ENCODE measurements at places on chromosomes 13 and 19. TPM values are rescaled to one million over a fixed set of nuclear protein-coding genes. Genes with fewer than 3 reads are reported as not detected.

DNA sequence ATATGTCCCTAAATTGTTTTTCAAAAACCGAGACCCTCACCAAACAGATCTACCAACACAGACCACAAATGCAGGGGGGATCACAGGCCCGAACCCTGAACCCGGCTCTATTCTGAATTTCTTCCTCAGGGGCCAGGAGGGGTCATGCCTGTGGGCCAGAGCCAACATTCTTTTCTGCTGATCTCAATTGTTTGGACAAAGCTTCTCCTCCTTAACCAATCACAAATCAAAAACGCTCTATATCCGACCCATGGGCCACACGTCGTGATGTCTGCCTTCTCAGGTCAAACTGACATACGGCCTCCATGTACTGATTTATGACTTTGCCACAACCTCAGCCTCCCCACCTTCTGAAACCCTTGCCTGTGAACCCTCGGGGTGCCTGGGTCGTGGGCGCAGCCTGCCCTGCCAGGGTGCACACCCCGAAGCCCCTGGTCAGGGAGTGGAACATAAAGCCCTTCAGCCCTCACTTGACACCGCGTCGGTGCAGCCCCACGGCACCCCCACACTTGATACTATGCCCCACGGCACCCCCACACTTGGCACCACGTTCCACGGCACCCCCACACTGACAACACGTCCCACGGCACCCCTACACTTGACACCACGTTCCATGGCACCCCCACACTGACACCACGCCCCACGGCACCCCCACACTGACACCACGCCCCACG, 58.4 kb upstream of the C13orf46 start:
- peak; percentile 98 for DNase-seq

Gene FBN3
- not detected for total RNA-seq

Gene RUBCNL
- total RNA-seq: 6.5 TPM

- DNase-seq: peak; percentile 95
Observed at GRCh38 chr19:55319785-55320184, 5.4 kb downstream of the TMEM150B start.

DNA sequence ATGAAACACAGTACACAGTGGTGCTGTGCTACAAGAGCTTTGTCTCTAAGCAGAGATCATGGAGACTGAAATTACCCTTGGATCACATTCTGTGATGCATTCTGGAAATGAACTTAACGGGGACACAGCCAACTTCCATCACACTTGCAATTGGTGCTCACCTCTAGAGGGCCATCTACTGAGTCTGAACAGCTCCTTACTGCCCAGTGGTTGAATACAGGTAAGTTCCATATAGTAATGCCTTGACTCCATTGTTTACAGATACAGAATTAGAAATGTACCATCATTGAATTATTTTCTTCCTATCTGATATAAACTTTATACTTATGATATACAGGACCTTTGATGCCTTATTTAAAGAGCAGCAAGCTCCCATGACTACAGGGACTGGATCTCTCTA, 686.4 kb downstream of the PCDH9 start:
- no peak for DNase-seq

DNA sequence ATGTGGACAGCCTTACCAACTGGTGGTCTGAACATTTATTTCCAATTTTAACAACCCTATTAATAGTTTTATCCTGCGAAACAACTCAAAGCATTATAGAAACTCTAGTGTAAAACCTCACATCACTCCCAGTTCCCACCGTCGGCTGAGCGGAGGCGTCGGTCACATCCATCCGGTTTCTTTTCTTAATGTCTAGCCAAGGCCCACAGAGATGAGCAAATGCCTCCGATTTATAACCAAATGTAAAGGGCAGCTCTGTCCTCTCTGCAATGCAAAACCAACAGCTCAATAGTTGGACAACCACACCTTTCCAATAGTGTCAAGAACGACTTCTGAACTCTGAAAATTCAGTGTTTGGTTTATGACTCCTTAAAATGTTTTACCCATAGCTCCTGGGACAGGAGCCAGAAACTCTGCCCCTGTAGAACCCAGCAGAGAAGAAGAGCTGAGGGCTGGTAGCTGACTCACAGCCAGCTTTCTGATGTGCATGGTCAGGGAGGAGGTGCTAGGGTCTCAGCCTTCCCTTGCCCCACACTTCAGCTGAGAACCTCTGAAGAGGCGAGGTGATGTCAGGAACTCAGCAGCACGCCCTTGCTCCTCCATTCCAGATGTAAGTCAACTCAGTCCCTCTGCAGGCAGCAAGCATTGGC, 90.2 kb upstream of the UQCRFS1 start:
- no peak for DNase-seq

Gene FCGBP
- under 0.01 TPM for total RNA-seq

DNA sequence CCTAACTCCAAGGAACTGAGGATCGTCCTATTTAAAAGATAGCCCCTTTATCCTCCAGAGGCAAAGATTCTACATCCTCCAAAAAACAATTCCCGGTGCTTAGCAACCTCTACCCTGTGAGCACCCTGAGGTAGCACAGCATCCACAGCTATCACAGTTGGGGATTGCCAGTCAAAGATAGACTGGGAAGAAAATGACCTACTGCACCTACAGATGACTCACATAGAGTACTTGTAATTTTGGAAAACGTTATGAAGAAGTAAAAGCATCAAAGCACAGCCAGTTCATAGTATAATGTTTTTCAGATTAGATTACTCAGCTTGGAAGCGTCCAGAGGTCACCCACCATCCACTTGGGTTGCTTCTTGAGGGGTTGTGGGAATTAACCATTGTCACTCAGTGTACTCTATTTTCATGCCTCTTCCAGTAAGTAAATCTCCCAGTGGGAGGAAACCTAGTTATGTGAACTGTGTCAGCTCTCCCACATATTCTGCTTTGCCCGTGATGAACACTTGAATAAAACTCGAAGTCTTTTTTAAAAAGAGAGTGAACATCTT, 8.9 kb upstream of the FAM124A start:
- no peak for DNase-seq

Gene TSKS
- not detected for total RNA-seq

DNA sequence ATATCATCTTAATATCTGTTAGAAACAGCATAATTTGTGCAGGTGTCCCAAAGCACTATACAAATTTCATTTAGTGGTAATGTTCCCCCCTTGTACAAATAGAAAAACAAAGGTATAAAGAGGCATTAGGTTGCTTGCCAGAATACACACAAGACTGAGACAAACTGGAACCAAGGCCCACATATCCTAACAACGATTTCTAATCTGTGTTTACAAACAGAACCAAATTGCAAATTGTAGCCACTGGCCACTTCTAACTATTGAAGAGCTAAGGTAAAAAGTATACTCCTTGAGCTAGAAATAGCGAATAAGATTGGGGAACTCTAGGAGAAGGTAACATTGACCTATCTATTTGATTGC, 526.1 kb downstream of the KLF12 start:
- no peak for DNase-seq

Gene SGCG
- total RNA-seq: not detected

Gene BCL3
- total RNA-seq: 6.5 TPM

- peak; percentile 90 for DNase-seq
Observed at GRCh38 chr13:23069566-23069965, 111.2 kb upstream of the SGCG start.

Gene GZMM
- total RNA-seq: under 0.01 TPM

DNA sequence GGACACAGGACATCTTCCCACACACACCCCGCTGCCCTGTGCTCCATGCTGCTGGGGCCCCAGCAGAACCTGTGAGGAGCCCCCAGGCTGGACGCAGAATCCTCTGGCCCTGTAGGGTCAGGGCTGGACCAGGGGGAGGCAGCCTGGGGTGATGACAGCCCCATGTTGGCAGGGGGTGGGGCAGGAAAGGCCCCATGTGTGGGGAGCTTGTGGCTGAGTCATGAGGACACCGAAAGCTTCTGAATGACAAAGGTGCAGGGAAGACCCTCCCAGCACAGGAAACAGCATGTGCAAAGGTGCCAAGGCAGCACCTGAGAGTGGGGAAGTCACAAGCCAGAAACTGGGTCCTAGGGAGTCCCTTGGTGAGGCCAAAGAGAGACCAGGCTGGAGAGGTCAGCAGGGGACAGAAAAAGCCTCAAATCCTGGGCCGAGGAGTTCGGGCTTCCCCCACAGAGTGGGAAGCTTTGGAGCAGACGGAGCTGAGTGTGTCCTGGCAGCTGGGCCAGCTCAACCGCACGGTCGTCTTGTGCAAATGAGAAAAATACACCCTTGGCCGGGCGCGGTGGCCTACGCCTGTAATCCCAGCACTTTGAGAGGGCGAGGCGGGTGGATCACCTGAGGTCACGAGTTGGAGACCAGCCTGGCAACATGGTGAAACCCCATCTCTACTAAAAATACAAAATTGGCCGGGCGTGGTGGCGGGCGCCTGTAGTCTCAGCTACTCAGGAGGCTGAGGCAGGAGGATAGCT, 17.5 kb downstream of the ATP8B3 start:
- no peak for DNase-seq

- no peak for DNase-seq
Observed at GRCh38 chr19:1979642-1980041, 35.9 kb downstream of the BTBD2 start.

- no peak for DNase-seq
Observed at GRCh38 chr13:33182729-33183128, 102.8 kb downstream of the STARD13 start.

DNA sequence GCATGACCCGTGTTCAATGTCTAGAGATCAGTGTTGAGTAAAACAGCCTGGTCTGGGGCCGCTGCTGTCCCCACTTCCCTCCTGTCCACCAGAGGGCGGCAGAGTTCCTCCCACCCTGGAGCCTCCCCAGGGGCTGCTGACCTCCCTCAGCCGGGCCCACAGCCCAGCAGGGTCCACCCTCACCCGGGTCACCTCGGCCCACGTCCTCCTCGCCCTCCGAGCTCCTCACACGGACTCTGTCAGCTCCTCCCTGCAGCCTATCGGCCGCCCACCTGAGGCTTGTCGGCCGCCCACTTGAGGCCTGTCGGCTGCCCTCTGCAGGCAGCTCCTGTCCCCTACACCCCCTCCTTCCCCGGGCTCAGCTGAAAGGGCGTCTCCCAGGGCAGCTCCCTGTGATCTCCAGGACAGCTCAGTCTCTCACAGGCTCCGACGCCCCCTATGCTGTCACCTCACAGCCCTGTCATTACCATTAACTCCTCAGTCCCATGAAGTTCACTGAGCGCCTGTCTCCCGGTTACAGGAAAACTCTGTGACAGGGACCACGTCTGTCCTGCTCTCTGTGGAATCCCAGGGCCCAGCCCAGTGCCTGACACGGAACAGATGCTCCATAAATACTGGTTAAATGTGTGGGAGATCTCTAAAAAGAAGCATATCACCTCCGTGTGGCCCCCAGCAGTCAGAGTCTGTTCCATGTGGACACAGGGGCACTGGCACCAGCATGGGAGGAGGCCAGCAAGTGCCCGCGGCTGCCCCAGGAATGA, 1.5 kb upstream of the CEACAM5 start:
- no peak for DNase-seq

Gene EID2
- 8.3 TPM for total RNA-seq

DNA sequence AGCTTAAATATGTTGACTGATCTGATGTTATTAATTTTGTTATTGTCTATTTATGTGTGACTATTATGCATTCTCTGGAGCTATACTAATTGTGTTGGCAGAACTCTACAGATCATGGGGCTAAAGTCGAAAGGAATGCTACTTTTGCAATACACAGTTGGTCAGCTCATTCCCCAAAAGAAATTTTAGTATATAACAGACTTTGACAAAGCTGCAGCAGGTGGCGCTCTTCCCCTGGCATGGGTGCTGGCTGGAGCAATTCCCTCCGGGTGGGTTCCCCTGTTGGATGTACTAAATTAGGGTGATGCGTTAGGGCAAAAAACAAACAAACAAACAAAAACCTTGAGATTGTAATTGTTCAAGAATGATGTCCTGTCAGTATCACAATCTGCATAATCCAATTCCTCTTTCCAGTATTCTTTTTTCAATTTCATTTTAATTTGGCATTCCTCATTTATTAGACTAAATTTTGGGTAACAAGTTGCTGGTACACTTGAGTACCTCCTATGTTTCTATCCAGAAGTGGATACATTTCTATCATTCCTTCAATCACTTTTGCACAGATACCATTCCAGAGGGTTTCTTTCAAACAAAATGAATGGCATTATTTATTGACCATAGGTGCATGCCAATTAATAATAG, 322.8 kb upstream of the EDNRB start:
- DNase-seq: peak; percentile 0

Gene SIGLEC9
- total RNA-seq: not detected

Gene TNNT1
- total RNA-seq: not detected

Gene NKG7
- not detected for total RNA-seq

DNA sequence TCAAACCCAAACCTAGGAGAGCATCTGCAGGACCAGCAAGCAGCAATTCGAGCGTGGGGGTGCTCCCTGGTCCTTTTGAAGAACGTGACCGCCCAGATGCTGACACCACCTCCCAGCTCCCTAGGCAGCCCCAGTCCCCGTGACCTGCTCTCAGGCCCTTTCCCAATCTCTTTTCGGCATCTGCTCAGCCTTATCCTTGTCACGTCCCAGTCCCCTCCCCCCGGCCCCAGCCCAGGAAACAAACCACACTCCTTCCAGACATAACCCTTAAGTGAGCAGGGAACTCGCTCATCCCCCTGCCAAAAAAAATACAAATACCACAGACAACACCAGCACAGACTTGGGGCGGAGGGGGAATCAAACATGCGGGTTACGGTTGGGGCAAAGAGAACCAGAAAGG, 3.3 kb downstream of the MLLT1 start:
- DNase-seq: peak; percentile 95

DNA sequence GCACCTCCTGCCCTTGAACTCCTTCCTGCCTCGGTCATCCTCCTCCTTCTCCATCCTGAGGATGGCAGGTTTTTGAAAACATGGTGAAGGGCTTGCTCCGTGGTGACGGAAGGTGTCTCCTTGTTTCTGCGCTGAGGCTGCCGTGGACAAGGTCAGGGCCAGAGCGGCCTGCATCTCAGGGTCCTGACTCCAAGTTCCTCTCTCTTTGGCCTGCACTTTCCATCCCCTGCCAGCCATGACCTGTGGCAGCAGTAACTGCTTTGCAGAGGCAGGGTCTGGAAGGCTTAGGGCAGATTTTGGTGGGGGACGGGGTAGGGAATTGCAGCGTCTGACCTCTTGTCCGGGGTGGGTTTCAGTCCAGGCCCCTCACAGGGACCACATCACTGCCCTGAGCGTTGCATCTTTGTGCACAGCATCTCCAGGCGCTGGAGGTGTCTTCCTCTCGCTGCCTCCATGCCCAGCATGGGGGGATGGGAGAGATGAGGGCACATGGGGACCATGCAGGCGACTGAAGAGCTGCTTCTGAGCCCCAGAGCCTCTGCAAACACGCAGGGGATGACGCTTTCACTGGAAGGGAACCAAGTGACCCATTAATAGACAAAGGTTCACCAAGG, 216.8 kb downstream of the TEX29 start:
- no peak for DNase-seq

GRCh38 chr13:29507356-29507755, 88.1 kb downstream of the SLC7A1 start:
- no peak for DNase-seq

Gene BRSK1
- 1.8 TPM for total RNA-seq

Gene CYP4F2
- total RNA-seq: not detected

DNA sequence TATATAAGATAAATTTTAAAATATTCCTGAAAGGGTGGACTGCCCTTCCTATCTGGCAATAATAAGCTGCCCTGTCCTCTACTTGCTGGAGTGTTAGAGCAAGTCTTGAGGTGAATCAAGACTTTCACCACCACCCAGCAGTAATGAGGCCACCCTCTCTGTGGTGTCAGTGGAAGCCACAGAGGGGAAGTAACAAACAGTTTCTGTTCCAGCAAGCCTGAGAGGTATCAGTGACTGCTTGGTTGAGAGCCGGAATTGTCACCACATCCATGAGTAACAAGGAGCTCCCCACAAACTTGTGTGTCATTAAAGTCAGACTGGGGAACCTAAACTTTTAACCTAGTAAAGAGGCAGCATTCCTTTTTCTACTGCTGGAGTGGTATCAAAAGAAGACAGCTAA, 532.7 kb upstream of the SPRY2 start:
- no peak for DNase-seq

Gene SMIM44
- not detected for total RNA-seq

- no peak for DNase-seq
Observed at GRCh38 chr13:41137951-41138350, 5.3 kb upstream of the KBTBD6 start.

All from osteoblast (primary cell).